EH (cell line): ENCODE measurements at places on chromosomes 4 and X.

DNA sequence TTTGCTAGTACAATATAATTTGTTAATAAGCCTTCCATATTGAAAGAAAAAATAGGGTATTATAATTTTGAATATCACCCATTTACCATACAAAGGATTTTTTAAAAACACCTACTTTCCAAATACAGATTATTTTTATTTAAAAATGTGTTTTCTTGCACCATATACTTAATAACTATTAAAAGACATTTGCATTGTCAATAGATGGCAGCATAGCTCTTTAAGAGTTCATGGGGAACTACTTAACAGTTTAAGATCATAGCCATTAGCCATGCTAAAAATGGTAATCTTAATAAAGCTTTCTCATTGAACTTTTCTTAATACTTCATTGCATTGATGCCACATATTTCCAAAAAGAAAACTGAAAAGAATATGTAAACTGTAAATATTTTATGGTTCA is 1995.9 kb downstream of the C4orf33 start:
- DNase-seq, result peak; percentile 1

GRCh38 chr4:169410839-169411770 is 140.3 kb upstream of the SH3RF1 start:
- DNase-seq, result peak; percentile 93

GRCh38 chr4:154478547-154478946 is 13.1 kb downstream of the DCHS2 start:
- DNase-seq, result no peak

DNA sequence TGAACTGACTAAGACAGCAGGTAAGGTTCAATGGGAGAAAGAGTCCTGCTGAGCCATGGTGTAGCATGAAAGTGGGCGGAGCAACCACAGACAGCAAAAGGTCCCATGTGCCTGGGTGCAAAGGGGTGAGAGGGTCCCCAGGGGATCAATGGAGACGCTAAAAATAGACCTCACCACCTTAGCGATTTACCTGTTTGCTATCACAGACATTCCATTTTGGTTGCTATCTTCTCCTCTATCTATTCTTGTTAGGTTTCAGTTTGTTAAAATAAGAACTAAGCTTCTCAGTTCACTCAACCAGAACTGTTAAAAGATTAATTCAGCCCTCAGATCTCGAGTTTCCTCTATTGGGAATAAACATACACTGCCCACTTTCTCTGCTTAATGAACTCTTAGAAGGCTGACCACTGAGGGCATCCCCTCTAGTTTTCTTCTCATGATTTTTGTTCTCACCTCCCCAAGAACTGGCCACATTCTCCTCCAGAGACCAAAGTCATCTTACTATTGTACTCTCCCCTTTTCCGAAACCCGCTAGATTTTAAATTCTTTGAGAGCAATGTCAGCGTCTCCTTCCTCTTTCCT is 136.7 kb downstream of the PARM1 start:
- DNase-seq, result no peak

DNA sequence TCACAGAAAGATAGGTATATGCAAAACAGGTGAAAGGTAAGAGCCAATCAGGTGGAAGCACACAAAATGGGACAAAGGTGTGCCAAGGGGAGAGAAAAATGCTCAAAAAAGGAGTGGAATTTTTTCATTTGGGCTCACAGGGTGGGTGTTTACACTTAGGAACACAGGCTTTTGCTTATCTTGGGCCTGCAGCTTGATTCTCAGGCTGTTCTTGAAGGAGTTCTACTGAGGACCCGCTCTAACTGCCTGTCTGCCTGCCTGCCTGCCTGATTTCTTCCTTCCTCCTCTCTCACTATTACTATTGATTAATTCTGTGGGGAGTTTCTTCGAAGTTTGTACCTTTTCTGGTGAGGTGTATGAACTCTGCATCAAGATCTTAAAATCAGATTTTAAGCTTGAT is 120.3 kb upstream of the CTSO start:
- no peak for DNase-seq

DNA sequence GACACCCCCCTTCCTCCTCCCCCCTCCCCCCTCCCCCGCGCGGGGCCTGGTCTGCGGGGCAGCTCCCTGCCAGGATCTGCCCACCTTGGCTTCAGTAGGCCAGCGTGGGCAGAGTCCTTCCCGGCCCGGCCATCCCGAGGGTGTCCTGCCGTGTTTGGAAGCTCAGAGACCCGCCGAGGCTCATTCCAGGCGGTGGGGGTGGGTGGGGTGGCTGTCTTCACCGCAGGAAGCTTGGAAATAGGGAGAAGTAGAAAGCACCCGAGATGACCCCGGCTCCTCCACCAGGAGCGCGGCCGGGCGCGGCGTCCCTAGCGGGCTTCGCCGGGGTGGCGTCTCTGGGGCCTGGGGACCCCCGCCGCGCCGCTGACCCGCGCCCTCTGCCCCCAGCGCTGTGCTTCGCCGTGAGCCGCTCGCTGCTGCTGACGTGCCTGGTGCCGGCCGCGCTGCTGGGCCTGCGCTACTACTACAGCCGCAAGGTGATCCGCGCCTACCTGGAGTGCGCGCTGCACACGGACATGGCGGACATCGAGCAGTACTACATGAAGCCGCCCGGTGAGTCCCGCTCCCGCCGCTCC is 1.6 kb downstream of the NAT8L start:
- no peak for DNase-seq

GRCh38 chr4:25065932-25066590 is 35.3 kb upstream of the LGI2 start:
- no peak for DNase-seq

GRCh38 chr4:122224348-122224747 is 72.2 kb downstream of the BLTP1 start:
- DNase-seq, result peak; percentile 17

- DNase-seq, result peak; percentile 72
Observed at GRCh38 chr4:71189471-71189870, 149.3 kb upstream of the SLC4A4 start.

- peak; percentile 95 for DNase-seq
Observed at GRCh38 chrX:115344885-115345614, 55.5 kb downstream of the LUZP4 start.

GRCh38 chr4:73245955-73246354 is 12.6 kb downstream of the ANKRD17 start:
- no peak for DNase-seq

DNA sequence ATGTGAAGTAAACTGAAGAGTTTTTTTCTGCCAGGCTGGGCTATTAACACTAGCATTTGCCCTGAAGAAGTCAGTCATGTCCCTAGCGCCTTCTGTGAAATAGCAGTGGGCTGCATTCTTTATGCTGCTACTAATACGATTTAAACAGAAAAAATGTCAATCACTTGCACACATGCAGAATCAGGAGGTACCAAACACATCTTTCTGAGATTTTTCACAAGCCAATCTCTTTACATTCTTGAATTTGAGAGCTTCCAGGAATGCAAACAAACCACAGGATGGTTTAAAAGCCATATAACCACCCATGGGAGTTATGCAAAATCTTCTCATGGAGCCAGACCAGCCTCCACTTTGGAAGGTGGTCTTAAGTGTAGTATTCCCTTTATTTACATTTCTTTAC is 220.1 kb downstream of the IQCM start:
- DNase-seq, result peak; percentile 36

GRCh38 chr4:71187404-71188155 is 151.2 kb upstream of the SLC4A4 start:
- DNase-seq, result peak; percentile 64

- DNase-seq, result peak; percentile 52
Observed at GRCh38 chrX:50799531-50799961, 14.4 kb downstream of the SHROOM4 start.

DNA sequence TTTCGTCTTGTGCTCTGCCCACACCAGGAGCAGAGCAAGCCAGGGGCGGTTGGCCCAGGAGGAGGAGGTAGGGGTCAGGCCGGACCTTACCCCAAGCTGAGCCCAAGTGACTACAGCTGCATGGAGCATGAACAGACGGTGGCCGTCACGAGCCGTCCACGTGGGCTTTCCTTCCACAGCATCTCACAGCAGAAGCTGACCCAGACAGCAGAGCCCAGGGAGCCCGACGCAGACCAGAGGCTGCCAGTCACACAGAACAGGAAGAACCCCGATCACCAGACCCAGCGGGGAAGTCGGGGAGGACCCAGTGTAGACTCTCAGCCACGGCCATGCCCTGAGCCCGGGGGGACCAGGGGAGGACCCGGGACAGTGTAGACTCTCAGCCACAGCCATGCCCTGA is 58.0 kb downstream of the FAM53A start:
- no peak for DNase-seq

DNA sequence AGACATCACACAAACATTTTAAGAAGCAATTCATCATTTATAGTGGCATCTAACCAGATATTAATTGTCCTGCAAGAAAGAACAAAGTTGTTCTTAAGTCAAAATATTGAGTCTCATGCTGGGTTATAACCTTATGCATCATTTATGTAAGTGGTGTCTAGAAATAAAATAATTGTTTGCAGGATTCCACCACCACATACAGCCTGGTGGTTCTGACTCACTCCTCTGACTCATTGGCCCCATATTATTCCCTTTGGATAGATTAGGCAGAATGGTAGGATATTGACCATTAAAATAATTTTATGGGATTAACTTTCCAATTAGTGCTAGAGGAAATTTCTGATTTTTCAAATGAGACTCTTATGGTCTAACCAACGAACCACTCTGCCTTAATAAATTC is 384.5 kb downstream of the GRXCR1 start:
- no peak for DNase-seq

- DNase-seq, result no peak
Observed at GRCh38 chr4:67282749-67283148, 262.6 kb downstream of the CENPC start.

DNA sequence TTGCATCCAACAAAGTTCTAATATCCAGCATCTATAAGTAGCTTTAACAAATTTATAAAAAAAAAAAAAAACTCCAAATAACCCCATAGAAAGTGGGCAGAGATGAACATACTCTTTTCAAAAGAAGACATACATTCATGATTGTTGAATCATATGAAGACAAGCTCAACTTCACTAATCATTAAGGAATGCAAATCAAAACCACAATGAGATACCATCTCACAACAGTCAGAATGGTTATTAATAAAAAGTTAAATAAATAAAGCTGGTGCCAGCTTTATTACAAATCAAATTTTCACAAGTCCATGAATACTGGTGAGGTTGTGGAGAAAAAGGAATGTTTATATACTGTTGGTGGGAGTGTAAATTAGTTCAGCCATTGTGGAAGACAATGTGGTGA is 592.0 kb downstream of the IQCM start:
- DNase-seq, result peak; percentile 66

DNA sequence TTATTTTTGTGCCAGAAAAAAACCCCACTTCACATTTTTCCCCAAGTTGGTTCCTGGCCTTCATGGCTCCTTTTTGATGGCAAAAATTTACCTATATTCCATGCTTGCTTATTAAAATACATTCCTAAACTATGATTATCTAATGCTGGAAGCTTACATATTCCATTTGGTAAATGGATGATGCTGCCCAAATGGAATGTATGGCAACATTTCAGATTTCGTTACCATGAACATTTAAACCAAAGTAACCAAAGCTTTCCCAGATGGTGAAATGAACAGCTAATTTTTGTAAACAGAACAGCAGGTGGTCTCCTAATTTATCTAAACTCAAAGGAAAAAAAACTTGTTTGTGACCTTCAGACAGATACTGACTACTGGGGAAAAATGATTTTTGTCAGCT is 110.8 kb upstream of the TEX13A start:
- peak; percentile 33 for DNase-seq

- peak; percentile 99 for DNase-seq
Observed at GRCh38 chr4:76738086-76738931, 159.6 kb downstream of the SOWAHB start.

GRCh38 chrX:115499112-115499805 is 61.7 kb upstream of the PLS3 start:
- peak; percentile 13 for DNase-seq

- DNase-seq, result no peak
Observed at GRCh38 chr4:170399581-170400293, 310.0 kb upstream of the AADAT start.

DNA sequence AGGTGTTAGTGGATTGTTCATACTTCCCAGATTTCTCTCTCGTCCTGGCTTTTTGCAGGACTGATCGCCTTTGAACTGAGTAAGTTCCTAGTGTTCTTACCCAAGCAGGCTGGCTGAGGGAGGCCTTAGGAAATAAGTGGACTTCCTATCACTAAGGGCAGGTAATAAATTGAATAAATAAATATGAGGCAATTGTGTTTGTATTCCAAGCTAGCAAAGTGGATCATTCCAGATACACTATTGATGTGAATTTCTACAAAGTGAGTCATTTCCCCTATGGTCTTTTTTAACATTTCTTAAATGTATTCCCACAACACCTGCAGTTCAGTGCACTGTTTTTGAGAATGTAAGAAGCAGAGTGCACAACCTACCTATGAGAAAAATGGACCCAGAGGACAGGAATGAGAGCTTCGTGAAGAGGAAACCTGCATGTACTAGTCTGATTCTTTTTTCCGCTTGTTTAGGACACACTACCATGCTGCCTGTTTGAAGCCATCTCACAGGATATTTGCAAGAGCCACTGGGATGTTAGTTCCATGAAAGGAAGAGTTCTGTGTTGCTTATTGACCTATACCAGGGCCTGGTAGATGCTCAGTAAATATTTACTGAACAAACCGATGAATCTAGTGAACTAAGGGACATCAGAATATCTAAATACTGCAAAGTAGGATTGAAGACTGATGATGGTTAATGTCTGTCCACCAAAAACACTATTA is 29.0 kb upstream of the SMAD1 start:
- no peak for DNase-seq

DNA sequence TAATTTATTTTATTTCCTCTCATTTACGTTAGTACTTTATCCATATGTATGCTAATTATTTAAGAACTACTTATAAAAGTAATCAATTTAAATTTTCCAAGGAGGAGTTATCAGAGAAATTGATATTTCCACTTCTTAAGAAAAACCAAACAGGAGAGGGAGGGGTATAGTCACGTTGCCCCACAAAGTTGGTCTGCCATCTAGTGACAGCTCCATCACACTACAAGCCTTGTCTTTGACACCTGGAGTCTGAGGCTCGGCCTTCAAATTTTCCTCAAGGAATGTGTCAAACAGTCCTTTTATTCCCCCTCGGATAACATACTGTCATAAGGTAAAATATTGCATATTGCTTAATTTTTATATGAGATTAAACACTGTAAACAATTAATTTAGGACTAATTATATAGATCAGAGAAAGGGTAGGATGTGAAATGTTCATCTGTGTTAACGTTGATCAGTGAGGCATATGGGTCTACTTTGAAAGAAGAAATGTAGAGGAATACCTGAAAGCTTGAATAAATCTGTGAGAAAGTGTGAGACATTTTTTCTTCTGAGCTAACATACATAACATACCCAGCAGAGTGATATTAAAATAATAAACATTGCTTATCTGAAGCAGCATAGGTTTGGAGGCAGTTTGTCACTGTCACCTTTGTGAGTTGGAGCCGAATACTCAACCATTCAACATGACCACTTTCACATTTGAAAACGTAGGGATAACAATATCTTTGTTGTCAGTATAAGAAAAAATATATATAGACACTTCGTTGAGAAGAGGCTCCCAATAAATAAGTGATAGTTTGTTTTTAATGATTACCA is 114.4 kb downstream of the GLRA3 start:
- peak; percentile 39 for DNase-seq

DNA sequence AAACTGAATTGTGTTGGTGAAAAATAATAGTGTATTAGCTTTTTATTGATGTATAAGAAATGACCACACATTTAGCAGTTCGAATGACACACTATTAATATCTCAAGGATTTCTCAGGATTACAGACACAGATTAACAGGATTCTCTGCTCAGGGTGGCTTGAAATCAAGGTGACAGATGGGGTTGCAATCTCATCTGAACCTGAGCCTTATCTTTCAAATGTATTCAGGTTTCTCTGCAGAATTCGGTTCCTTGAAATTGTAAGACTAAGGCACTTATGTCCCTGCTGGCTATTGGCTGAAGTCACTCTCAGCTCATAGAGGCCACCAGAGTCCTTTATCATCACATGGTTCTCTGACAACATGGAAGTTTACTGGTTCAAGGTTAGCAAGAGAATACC is 1780.1 kb downstream of the ARAP2 start:
- DNase-seq, result no peak
